GM23248 (cell line): ENCODE measurements at places on chromosomes 16 and 17.
A peak's percentile ranks its signal among the peaks of the same experiment; 100 is the strongest.

DNA sequence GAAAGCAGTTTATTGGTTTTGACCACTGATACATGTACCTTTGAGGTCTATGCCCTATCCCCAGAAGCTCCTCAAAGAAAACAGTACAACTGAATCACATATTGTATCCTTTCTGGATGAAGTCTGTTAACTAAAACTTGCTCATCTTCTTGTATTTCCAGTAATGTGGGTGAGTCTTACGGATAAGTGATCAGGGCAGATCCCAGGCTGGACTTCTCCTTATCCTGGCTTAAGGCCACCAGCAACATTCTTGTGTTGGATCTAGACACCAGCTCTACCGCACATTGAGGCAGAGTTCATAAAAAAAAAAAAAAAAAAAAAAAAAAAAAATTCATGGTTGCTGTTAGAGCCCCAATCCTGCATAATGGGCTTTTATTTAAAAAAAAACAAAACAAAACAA, 536.7 kb upstream of the HSBP1 start:
- DNase-seq = no peak

DNA sequence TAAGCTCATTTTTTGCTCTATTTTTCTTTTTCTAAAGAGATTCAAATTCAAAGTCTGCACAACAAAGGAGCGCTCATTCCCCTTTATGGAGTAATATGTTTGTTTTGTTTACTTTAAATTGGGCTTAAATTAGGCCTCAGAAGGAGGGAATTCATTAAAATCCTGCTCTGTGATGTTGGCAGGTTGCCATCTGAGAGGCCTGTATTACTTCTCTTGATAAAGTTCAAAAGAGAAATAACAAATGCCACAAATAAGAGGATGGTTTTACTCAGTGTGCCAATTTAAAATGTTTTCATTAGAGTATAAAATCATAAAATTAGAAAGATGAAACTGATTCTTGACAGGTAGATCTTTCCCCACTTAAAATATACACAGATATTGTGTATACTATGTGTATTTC, 54.5 kb upstream of the HLF start:
- DNase-seq = no peak

DNA sequence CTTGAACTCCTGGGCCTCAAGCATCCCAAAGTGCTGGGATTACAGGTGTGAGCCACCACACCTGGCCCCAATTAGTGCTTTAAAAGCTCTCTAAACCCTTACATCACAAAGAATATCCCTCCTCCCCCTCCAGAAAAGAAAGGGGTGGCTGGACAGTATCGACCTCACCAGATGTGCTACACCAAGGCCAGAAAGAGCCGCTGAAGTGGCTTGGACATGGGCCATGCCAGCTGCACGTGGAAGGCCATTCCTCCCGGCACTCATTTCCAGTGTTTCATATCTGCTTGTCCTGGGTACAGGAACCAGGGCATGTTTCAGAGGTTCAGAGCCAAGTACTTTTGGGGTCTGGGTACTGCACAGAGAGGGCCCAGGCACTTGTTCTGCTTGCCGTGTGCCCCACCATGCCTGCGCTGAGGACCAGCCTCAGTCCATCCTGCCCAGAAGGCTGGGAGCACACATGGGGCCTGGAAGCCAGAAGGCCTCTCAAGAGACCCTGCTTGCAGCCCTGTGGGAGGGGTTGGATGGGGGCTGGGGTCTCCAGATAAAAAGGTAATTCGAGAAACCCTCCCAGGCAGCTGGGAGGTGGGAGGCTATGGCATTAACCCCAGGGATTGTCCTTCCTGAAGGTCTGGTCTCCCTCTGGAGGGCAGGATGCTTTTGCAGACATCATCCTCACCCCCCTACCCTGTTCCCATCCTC, 3.5 kb upstream of the SRRM2 start:
- no peak for DNase-seq

DNA sequence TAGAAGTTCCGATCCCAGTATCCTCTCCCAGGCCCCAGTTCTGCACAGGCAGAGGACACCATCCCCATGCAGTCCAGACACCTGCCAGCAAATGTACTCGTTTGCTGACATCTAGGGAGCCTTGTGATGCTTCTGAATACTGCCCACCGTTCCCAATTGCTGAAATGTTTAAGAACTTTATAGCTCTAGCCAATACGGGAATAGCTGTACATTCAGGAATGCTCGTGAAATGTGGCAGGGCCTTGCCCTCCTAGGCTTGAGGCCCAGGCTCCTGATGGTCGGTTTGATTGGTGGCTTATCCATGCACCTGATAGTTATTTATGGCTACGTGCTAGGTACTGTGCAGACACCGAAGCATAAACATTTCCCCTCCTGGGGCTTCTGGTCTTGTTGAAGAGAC, 255.5 kb downstream of the PRKCA start:
- no peak for DNase-seq

DNA sequence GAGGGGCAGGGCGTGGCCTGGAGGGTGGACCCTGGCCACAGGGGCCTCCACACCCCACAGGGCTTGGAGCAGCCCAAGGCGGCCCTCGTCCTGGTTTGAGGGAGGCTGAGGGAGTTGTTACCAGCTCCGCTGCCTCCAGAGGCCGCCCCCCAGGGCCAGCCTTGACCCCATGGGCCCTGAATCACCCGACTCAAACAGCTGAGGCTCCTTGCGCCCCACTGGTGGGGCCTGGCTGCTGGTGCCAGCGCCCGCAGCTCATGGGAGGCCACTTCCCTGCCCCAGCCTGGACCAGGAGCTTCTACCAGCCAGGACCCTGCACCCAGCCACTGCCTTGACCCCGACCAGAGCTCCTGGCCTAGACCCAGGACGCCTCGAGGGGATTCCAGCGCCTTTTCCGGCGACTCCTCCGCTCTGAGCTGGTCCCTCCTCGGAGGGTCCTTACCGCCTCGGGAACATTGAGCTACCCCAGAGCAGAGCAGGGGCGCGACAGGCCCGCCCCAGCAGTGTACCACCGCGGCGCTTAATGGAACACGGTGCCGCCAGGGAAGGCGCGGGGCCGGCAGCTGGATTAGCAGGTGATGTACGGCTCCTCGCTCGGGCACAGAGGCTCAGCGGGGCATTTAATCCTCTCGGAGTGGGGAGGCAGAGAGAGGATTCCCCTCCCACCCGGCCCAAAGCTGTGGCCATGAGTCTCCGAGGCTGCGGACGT, 37.2 kb downstream of the GSE1 start:
- DNase-seq = no peak

- peak; percentile 19 for DNase-seq
These were observed 23.0 kb upstream of the SMG8 start for GRCh38 chr17:59186850-59187249.

GRCh38 chr16:12458051-12458450, 345.6 kb downstream of the CPPED1 start:
- DNase-seq = no peak

DNA sequence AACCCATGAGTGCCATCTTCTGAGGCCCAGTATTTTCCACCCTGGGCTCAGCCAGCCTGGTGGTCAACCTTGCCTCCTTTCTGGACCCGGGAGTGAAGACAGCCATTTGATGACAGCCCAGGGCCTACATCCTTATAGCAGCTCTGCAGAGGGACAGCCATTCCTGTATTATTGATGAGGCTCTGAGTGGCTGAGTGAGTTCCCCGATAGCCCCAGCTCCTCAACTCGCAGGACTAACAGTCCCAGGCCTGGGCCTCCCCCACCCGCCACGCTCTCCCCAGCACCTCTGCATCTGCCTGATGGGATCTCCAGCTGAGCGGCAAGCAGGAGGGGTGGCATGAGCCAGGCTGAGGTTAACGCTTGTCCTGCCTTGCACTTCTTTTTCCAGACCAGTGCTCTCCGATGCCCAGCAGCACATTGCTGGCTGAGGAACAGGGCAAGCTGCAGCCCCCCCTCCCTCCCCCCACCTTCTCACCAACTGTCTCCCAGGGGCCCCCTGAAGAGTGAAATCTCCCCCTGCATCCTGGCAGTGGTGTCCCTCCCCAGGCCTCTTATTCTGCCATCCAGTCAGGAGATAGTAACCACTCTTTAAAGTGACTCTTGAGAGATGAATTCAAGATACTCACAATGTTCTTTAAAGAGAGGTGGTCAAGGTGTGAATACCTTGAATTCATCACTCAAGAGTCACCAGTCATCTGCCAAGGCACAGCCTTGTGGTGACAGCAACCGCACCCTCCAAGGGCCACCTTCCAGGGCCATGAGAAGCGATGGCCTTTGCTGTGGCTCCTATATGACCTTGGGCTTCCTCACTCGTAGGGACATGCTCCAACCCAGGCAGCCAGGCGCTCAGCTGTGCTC, 23.5 kb downstream of the CACNG5 start:
- DNase-seq = no peak

DNA sequence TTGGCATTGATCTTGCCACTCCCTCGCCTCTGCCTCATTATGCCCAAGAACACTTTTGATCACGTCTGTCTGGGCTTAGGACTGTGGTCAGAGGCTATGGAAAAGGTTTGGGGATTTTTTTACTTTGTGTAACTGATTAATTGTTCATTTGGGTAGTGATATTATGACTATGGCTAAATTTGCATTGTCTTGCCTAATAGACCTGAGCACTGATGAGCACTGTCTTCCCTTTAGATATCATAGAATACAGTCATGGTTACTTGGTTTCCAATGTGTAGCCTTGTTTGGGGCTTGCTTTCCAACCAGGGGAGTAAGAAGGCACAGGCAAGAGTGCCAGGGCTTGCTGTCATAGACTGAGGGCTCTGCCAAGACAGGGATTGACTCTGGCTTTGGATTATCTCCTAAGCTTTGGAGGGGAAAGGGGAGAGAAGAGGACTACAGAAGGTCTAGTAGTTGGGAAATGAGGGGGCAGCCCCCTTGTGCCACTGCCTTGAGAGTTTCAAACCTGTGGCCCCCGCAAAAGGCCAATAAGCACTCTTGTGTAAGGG, 13.7 kb downstream of the LIMD2 start:
- DNase-seq = no peak

GRCh38 chr16:88940862-88941817, 35.9 kb downstream of the CBFA2T3 start:
- peak; percentile 11 for DNase-seq

- DNase-seq = no peak
These were observed 70.7 kb upstream of the GNAO1 start for GRCh38 chr16:56120447-56121155.

- no peak for DNase-seq
These were observed 175.0 kb downstream of the SPECC1 start for GRCh38 chr17:20184181-20184580.

DNA sequence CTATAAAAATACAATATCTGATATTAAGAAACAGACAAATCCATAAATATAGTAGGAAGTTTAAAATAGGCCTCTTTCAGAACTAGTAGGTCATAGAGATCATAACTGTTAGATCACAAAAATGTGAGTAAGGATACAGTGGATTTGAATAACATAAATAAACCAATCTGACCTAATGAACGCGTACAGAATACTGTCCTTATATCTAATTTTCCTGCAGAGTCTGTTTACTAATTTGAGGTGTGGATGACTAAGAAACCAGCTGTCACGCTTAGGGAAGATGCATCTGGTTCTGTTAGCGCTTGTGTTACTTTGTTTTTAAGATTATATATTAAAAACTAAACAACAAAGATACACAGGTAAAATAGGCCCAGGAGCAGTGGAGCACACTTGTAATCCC, 14.8 kb downstream of the CPD start:
- DNase-seq = no peak

- DNase-seq = no peak
These were observed 52.6 kb upstream of the CDH8 start for GRCh38 chr16:62088731-62089410.

- DNase-seq = no peak
These were observed 31.4 kb upstream of the GPRC5B start for GRCh38 chr16:19916064-19916463.

GRCh38 chr17:4733073-4733531, 1.9 kb downstream of the MED11 start:
- DNase-seq = no peak

- DNase-seq = no peak
These were observed 11.0 kb downstream of the GCGR start for GRCh38 chr17:81814748-81815645.

GRCh38 chr16:67112591-67113399, 3.1 kb downstream of the PHAF1 start:
- DNase-seq = no peak

DNA sequence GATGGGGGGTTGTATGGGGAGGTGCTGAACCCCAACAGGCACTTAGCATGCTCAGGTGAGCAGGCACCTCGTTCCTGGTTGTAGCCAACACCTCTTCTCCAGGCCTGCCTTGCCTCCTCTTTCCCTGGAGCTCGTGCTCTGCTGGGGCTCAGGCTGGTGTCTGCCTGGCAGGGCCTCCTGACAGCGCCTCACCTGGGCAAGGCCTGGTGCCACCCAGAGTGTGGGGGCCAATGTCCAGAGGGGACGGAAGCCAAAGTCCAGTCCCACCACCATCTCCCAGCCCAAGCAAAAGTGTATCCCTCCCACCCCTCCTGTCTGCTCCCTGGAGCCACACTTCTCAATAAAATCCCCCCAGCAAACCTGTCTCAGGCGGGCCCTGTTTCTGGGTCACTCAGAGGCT, 304.2 kb upstream of the TNRC6C start:
- no peak for DNase-seq

- peak; percentile 56 for DNase-seq
These were observed 44.9 kb downstream of the SMURF2 start for GRCh38 chr17:64617125-64617780.

GRCh38 chr16:1645914-1646525, 32.1 kb upstream of the JPT2 start:
- DNase-seq = peak; percentile 46

DNA sequence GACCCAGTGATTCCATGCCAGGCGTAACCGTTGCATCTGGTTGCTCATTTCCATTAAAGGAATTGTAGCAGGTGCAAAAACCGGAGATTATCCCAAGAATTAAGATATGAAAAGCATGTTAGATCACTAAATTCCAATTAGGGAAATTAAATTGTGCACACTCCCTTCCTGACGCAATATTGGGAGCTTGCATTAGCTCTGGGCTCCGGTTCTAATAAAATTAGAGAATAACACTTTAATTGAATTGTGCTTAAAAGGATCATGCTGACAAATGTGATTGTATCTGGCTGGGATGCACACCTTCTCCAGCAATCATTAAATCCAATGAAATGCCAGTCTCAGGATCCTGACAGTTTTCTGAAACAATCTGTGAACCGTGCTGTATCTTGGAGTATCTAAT, 38.1 kb downstream of the IRX5 start:
- no peak for DNase-seq

- DNase-seq = no peak
These were observed 38.3 kb upstream of the HSBP1 start for GRCh38 chr16:83769397-83770008.

GRCh38 chr17:44137891-44138709, 3.6 kb upstream of the HROB start:
- peak; percentile 100 for DNase-seq

DNA sequence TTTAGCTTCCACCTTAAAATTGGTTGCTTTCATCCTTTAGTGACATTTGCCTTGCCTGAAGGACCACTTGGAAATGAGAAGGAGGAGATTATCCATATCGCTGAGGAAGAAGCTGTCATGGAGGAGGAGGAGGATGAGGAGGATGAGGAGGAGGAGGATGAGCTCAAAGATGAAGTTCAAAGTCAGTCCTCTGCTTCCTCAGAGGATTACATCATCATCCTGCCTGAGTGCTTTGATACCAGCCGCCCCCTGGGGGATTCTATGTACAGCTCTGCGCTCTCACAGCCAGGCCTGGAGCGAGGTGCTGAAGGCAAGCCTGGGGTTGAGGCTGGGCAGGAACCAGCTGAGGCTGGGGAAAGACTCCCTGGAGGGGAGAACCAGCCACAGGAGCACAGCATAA, 11.5 kb upstream of the TMEM106A start:
- no peak for DNase-seq

- no peak for DNase-seq
These were observed 14.0 kb downstream of the ANKRD11 start for GRCh38 chr16:89476379-89476778.
